Brain (organoid and tissue), 16 donors: ENCODE measurements at places on chromosomes 6 and 20. TPM values are rescaled to one million over a fixed set of nuclear protein-coding genes. Genes with fewer than 3 reads are reported as not detected.

- DNase-seq, result no peak
Measured at GRCh38 chr6:69784595-69785377, 12.0 kb downstream of the LMBRD1 start.

DNA sequence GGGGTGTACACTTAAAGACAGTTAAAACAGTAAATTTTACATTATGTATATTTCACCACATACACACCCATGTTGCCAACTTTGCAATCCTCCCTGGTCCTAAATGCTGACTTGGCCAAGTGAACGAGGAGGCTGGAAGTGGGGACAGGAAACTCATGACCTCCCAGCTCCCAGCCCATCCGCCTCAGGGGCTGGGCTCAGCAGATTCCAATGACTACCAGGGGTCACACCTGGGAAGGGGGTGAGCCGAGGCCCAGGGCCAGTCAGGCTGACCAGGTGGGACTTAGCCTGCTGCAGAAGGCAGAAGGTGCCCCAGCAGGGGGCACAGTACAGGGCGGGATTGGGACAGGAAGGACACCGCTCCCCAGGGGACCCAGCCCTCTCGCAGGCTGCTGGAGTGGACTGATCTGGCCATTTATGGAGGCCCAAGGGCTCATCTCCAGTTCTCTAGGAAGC is 2.4 kb downstream of the SIGLEC1 start:
- DNase-seq, result no peak

- DNase-seq, result peak; percentile 41
Measured at GRCh38 chr6:112253841-112254816, at the start of gene LAMA4. Gene LAMA4, minus strand, starts transcription at chr6:112254567. Its CDS starts 417 bp downstream, at chr6:112254150.

The COL9A1 gene
- polyA plus RNA-seq, result 0.92 TPM

The AKAP7 gene
- polyA plus RNA-seq, result 2.0 TPM

- DNase-seq, result no peak
Measured at GRCh38 chr20:53735536-53736050, 142.0 kb upstream of the ZNF217 start.

GRCh38 chr6:169719117-169719516 is 5.2 kb downstream of the PHF10 start:
- no peak for DNase-seq

DNA sequence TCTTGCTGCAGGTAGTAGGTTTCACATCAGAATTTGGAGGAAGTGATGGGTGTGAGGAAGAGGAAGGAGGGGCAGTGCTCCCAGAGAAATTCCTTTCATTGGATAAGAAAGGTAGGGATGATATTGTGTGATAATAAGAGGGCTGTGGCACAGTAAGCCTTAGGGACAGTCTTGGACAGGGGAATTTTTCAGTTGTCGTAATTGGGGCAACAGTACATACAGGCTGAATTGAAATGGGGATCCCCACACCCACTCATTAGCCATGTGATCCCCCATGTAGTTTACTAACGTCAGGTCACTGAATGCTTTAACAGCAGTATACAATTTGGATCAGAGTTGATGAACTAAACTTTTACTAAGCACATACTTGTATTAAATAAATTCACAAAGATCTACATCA is 79.4 kb downstream of the FOXO3 start:
- DNase-seq, result no peak

- DNase-seq, result no peak
Measured at GRCh38 chr20:20412750-20413149, 44.8 kb downstream of the INSM1 start.

GRCh38 chr20:32968478-32969241 is 35.6 kb downstream of the SUN5 start:
- DNase-seq, result no peak

- no peak for DNase-seq
Measured at GRCh38 chr20:38650010-38650409, 48.4 kb downstream of the ARHGAP40 start.

DNA sequence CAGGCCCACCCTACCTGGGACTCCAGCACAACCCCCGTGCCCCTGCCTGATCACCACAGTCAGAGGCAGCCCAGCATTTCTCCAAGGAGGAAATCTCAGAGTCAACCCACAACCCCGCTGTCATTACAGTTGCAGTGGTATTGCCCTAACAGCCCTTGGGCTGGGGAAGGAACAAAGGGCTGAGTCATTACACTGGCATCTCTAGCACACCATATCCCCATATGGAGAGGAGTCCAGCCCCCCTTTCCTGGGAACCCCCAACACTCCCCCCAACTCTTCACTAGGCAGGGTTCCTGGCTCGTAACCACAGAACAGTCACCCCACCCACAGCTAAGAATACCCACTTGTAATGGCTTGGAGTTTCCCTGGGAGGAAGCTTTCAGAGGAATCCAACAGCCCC is 149.4 kb upstream of the OGFRL1 start:
- no peak for DNase-seq

- DNase-seq, result no peak
Measured at GRCh38 chr6:54115966-54116365, 4.7 kb downstream of the MLIP start.

DNA sequence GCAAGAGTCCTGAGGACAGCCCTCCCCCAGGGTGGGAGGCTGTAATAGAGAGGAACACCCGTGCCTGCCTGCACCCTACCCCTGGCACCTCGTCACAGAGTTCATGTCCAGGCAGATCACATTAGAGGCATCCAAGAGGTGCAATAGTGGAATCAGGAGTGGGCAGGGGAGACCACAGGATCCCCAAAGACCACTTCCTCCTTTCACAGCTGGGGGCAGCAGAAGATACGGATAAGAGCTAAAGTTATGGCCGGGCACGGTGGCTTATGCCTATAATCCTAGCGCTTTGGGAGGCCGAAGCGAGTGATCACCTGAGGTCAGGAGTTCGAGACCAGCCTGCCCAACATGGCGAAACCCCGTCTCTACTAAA is 1.5 kb upstream of the CAPN11 start:
- DNase-seq, result no peak

The BEND3 gene
- polyA plus RNA-seq, result 6.2 TPM

The MED20 gene
- polyA plus RNA-seq, result 36.1 TPM

DNA sequence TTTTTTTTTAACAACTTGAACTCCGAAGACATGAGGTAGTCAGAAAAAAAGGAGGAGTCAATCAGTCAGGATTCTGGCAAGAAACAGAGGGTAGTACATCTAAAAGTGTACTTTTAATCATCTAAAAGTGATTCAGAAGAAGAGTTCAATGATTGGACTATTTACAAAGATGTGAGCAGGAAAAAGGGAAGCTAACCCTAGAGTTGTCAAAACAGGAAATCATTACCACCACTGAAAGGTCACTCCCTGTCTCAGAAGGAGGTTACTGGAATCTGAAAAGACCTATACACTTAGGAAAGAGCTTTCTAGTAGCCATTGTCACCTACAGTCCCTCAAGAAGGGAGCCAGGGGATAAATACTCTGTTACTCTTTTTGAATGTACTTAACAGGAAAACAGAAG is 16.7 kb upstream of the LMBRD1 start:
- no peak for DNase-seq

DNA sequence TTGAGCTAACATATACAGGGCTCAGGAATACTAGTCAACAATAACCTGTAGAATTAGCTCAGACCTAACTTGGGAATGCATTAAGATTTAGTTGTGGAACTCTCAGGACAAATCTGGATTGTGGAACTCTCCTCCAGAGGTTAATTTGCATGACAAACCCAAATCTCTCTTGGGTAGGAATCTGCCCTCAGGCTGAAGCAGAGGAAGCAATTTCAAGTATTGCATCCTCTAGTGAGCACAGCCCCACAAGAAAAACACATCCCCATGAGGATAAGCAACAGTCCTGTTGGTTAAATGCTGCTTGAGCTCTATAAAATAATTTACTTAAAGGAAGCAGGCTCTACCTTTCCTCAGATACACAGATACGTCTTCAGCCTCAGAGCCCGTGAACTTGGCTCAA is 170.9 kb upstream of the STXBP5 start:
- DNase-seq, result no peak

DNA sequence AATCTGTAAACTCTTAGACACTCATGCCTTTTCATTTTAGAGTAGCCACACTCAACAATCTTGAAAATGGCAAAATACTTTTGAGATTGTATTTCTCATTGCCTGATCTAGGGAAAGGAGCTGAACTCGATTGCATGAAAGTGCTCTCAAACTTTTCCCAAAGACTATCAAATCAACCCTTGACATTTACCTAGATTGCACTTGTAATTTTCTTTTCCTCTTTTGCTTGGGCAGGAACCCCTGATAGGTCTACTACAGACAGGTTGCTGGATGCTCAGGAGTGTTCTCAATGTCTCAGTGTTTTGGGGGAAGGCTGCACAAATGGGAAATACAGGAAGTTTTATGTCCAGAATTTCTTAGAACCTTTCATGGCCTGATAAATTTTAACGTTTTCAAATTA is 468.0 kb upstream of the GJE1 start:
- DNase-seq, result no peak

- no peak for DNase-seq
Measured at GRCh38 chr20:24987244-24987643, 5.3 kb downstream of the APMAP start.

- no peak for DNase-seq
Measured at GRCh38 chr20:49447946-49448809, 34.3 kb downstream of the KCNB1 start.

- DNase-seq, result peak; percentile 81
Measured at GRCh38 chr6:89079511-89080234, 878 bp upstream of the PNRC1 start.

GRCh38 chr6:69974193-69974592 is 107.8 kb downstream of the COL19A1 start:
- DNase-seq, result peak; percentile 52

The DNAH8 gene
- polyA plus RNA-seq, result not detected

The AVP gene
- polyA plus RNA-seq, result 1,079 TPM

DNA sequence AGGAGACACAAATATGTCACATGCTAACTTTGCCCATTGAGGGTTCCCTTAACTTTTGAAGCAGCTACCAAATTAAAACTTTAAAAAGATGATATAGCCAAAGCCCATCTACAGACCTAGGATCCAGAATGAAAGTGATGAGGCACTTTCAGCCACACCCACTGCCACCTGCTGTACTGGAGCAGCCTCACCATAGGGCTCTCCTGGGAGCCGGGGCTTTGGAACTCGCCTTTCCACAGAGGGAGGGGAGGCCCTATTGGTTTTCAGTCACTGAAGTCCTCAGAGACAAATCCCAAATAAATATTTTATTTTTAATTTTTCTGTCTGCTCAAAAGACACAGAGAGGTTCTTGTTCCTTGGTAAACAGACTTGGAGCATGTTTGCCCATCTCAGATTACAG is 238.1 kb upstream of the TAB2 start:
- DNase-seq, result no peak

DNA sequence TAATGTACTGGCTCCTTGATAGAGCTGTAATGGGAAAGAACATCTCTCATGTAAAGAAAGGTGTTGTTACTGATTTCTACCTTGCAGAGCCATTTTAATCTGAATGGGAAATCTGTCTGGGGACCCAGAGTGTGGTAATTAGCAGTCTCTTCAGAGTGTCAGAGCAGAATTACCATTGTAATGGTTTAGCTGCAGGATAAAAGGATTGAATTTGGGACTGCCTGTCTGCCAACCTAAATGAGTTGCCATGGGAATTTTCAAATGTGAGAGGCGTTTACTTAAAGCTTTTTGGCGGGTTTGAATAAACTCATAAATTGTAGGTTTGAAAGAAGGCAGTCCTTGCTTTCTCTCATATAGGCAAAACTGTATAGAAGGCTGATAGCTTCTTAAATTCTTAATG is 128.8 kb downstream of the QKI start:
- DNase-seq, result peak; percentile 84

GRCh38 chr6:146286961-146287360 is 256.7 kb upstream of the RAB32 start:
- DNase-seq, result no peak

GRCh38 chr6:136535017-136535765 is 15.0 kb downstream of the MAP7 start:
- DNase-seq, result no peak

- peak; percentile 78 for DNase-seq
Measured at GRCh38 chr6:41683523-41684310, 45.4 kb downstream of the MDFI start.
